ENCODE measurements at places on chromosomes 2 and 18. TPM values are rescaled to one million over a fixed set of nuclear protein-coding genes. Genes with fewer than 3 reads are reported as not detected.
A peak's percentile ranks its signal among the peaks of the same experiment; 100 is the strongest.

Gene KCTD18
- total RNA-seq: 12.8 TPM

DNA sequence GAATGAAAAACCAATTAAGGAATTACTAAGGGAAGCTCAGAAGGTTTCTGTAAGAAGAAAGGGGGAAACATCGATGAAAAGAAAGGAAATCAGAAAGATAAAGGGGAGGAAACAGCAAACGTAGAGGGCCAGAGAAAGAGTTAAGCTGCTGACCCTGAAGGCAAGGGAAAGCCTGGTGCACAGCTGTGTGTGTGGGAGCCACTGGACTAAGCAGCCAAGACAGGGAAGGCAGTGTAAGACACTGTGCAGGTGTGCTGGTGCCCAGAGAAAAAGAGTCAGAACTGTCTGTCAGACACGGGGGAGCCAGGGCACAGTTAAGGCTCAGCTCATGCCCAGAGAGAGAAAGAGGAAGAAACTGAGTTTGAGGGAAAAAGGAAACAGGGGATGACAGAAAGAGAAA is 104.0 kb downstream of the HIBCH start:
- no peak for DNase-seq

Gene PRSS56
- not detected for total RNA-seq

Gene FBXO15
- total RNA-seq: 0.90 TPM

DNA sequence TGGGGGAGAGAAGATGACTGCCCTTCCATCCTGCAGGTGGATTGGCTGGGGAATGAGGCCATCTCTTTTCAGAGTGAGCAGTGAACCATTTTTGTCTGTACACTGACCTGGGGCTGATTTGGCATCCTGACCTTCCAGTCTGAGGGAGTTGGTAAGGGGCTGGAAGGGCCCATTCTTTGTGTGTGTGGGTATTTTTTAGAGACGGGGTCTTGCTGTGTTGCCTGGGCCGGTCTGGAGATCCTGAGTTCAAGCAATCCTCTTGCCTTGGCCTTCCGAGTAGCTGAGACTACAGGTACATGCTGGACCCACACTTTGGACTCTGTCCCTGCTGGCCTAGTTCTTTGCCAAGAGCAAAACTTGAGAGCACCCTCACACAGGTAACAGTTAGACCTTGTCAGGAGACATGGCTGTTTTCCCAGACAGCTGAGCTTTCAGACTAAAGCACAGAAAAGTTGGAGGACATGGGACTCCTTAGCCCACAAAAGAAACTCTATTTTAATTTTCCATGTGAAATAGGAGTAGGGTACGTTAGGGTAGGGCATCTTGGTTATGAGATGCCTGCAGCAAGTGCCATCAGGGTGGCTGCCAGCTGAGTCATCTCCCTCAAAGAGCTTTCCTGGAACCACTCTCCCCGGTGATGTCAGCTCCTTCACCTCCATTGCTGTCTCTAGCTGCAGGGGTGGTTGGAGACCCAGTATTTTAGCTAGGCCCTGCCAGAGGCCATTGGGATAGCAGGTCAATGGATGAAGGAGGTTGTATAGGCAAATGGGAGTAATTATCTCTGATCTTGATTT is 60.7 kb downstream of the DGKD start:
- peak; percentile 60 for DNase-seq

- no peak for DNase-seq
Observed at GRCh38 chr18:37956902-37957301, 391.3 kb upstream of the CELF4 start.

All from IMR-90 (cell line).